ENCODE measurements at places on chromosomes 11 and 22.

- no peak for DNase-seq
Observed at GRCh38 chr11:1653541-1654387, 24.2 kb downstream of the KRTAP5-5 start.

GRCh38 chr11:44165432-44165831, 70.0 kb downstream of the EXT2 start:
- DNase-seq: no peak

DNA sequence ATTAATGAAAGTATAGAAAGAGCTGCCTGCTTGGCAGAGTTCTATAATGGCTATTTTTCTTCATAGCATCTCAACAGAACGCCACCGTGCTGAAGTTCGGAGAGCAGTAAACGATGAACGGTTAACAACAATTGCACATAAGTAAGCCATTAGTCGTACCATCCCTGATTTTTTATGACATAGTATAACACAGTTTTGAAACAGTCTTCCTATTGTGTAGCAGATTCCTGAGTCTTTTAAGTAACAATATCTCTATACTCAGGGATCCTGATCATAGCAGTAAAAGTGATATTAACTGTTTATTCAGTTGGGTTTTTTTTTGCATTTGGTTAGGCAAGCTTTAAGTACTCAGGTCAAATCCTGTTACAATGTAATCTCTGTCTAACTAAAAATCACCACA, 8.4 kb downstream of the EMSY start:
- DNase-seq: no peak

- DNase-seq: no peak
Observed at GRCh38 chr22:28252539-28252938, 333.5 kb upstream of the PITPNB start.

DNA sequence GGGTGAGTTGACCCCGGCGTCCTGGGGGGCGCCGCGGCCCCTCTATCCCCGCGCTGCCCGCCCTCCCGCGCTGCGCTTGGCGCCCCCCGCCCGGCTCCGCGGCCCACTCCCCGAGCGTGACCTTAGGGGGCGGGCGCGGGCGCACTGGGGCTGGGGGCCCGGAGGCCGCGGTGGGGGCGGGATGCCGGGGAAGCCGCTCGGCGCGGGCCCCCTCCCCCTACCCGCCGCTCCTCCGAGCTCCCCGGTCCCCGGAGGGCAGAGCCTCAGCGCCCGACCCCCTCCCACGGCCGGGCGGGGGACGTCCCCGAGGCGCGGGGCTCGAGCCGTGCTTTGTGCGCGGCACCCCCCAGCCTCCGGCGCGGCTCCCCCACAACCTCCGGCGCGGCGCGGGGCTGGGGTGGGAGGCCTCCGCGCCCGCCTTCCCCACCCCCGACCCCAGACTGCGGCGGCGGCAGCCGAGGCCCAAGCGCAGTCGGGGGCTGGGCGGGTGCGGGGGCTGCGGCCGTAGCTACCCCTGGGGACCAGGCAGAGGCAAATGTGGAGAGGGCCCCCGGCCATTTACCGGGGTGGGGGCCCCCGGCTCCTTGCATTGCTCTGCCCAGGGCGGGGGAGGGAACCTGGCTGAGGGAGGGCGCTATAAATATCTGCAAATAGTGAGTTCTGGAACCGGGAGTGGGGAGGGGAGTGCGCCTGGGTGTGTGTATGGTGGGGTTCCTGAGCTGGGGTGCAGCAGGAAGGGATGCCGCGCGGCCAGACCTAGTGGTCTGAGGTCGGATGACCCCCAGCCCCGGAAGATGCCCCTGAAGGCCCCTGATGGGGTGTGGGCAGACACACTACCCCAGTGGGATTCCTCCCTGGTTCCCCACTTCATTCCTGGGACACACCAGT, 988 bp downstream of the MGAT3 start:
- peak; percentile 43 for DNase-seq

GRCh38 chr11:56848141-56848809, 99.8 kb upstream of the OR9G4 start:
- no peak for DNase-seq

- no peak for DNase-seq
Observed at GRCh38 chr11:28461338-28461737, 353.1 kb downstream of the METTL15 start.

DNA sequence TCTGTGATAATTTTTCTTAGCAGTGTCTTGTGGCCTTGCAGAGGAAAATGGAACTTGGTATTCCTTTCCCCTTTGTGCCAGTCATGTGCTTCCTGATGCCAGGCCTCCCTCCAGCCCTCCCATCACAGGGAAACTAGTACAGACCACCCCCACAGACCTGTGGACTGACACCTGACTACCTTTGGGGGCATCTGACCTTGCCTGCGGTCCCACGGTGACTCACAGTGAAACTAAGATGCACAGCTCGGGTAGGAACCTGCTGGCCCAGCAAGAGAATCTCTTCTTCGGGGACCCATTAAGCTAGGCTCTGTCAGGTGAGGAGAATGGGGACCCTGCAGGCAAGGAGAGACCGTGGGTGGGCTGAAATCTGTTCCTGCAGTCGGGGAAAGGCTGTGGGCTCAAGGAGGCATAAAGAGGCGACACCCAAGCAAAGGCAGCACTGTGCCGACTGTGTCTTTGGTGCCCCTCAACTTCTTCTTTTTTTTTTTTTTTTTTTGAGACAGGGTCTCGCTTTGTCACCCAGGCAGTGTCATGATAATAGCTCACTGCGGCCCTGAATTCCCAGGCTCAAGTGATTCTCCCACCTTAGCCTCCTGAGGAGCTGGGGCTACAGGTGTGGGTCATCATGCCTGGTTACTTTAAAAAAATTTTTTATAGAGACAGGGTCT, 20.8 kb upstream of the PEX26 start:
- peak; percentile 83 for DNase-seq

GRCh38 chr22:17403906-17404305, 34.6 kb downstream of the CECR2 start:
- DNase-seq: no peak

- no peak for DNase-seq
Observed at GRCh38 chr11:92626624-92627023, 342.8 kb upstream of the MTNR1B start.

GRCh38 chr11:44243595-44244343, 66.2 kb downstream of the ALX4 start:
- DNase-seq: no peak

- DNase-seq: no peak
Observed at GRCh38 chr22:47813661-47814060, 1051.2 kb downstream of the TBC1D22A start.

DNA sequence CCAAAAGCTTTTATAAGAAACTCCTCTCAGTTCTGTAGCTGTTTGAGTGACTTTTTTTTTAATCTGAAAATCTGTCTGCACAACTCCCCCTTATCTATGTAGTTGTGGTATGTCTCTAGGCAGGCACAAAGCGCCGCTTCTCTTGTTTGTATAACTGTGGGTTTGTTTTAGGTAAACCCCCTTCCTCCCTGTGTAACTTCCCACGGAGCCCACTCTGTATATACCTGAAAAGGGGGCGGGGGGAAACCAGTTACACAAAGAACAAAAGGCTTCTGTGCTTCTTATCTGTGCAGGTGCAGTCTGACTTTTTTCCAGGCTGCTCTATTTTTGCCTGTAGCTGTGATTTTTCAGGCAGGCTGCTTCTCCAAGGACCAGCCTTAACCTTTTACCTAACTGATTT, 13.2 kb downstream of the OR10AG1 start:
- no peak for DNase-seq

DNA sequence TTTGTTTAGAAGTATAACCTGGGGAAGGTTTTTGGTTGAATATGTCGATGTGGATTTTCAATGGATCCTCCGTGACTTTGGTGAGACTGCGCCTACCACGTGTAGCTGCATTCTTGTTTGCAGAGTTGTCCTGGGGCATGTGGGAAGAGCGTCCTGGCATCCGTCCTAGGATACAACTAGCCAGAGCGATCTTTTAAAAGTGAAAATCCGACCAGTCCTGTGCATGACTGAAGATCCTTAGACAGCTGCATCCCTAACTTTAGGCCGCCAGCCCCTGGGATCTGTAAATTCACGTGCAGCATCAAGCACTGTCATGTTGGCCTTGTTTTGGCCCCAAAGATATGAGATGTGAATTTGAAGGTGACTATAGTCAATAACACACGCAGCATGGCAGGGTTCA, 22.4 kb upstream of the THY1 start:
- no peak for DNase-seq

DNA sequence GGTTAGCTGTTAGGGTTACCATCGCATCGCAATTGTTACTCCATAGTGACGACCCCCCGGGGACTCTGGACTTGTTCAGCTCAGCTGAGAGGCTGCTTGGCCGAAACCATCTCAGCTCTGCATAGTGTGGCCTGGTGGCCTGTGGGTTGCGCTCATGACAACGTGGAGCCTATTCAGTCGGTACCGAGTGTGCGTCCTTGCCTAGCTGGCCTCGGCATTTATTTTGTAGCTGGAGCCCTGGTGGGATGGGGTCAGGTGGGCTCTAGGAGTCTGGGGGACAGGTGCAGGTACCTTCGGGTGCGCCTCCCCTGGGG, 13.5 kb downstream of the LRP5 start:
- no peak for DNase-seq

DNA sequence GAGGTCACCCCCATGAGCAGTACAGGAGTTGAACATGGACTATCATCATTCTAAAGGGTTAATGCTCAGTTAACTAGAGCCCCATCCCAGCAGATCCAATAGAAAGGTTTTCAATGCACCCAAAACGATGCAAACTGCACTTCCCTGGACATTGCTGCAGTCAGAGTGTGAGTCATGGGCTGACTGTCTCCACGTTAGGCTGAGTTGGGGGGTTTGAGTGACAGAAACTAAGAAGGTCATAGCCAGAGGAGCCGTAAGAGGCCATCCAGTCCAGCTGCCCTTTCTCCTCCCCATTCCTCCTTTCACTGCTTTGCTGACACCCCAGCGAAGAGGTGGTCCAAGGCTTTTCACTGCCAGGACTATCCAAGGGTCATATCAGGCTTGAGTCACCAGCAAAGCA, 10.5 kb upstream of the OR2AT4 start:
- no peak for DNase-seq

GRCh38 chr11:36177836-36178235, 111.4 kb downstream of the COMMD9 start:
- DNase-seq: no peak

DNA sequence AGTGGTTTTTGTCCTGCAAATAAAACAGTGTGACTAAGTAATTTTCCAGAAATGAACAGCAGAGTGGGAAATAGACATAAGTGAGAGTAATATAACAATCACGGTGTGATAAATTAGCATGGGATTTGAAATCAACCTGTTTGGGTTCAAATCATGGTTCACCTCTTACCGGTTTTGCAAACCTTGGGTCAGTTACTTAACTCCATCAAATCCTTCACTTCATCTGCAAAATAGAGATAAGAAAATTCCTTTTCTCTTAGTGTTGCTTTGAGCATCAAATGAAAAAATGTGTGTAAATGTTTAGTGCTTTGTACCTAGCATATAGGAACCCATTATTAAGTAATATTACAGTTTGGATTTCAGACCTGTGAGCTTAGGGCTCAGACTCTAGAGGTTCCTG, 152.2 kb downstream of the TEAD1 start:
- DNase-seq: no peak

DNA sequence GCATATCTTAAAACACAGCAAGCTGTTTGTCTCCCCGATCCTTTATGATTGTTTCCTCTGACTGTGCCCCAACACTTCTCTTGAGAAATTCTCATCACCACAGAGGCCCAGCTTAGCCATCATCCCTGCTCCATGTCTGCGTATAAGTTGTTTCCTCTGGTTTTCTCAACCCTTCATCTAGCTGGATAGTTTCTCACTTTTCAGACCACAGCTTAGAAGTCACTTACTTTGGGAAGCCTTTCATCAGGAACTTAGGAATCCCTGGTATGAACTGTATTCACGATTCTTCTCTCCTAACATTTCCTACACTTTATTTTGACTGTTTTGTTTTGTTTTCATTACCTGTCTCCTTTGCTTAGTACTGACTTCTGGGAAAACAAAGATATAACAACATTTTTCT, 295.2 kb downstream of the GUCY1A2 start:
- DNase-seq: no peak

- no peak for DNase-seq
Observed at GRCh38 chr22:47787501-47788227, 1025.2 kb downstream of the TBC1D22A start.

GRCh38 chr11:120658071-120658423, 146.5 kb downstream of the GRIK4 start:
- DNase-seq: no peak

DNA sequence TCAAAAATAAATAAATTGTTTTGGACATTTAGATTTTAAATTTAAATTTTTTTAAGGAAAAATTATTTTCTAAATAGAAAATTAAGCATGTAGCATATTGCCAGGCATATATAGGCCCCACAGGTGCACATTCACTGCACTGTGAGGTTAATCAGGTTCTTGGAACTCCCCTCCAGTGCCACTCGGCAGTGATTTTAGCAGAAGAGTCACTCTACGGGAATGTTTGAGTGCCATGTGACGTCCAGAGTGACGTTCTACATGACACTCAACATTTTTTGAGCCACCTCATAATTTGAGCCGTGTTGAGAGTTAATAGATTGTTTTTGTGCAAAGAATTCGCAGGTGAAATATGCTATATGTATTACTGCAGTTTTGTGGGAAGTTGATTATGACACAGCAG, 77.4 kb downstream of the SWAP70 start:
- DNase-seq: no peak

GRCh38 chr11:67418476-67419281, 3.2 kb downstream of the CARNS1 start:
- peak; percentile 78 for DNase-seq

DNA sequence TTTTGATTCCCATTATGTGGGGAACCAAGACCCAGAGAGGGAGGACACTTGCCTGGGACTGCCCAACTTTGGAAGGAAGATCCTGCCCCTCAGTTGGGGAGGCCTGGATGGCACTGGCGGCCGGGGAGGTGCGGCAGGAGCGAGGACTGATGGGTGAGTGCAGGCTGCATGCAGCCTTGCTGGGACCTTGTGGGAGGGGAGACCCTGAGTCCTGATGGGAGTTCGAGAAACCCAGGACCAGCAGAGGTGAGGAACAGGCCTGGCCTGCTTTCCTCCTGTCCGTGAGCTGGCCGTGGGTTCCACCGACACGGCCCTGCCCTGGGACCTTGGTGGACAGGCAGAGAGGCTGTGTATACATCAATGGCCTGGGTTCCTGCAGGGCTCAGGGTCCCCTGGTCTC, 19.3 kb upstream of the SMIM38 start:
- peak; percentile 18 for DNase-seq

GRCh38 chr22:27662359-27663301, 138.9 kb downstream of the MN1 start:
- no peak for DNase-seq

- DNase-seq: no peak
Observed at GRCh38 chr11:65610404-65610803, 3.6 kb downstream of the MAP3K11 start.

DNA sequence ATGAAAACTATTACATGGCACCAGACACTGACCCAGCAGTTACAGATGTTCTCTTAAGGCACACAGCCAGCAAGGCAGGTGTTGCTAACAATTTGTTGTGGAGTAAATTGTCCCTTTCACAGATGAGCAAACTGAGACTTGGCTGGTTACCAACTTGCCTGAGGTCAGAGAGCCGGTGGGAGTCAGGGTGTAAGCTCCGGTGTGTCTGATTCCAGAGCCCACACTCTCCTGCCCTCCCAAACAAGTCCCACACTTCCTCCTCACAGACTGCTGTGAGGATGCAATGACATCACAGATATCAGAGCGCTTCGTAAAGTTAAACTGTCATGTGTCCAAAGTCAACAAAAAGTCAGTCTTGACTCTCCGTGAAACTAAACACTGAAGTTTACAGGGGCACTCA, 12.5 kb downstream of the GDPD5 start:
- no peak for DNase-seq

GRCh38 chr11:83543706-83544439, 257.7 kb upstream of the CCDC90B start:
- DNase-seq: no peak
